ENCODE measurements at places on chromosomes 1 and 21.

- no peak for DNase-seq
Measured at GRCh38 chr1:109822749-109823542, 59.2 kb upstream of the EPS8L3 start.

DNA sequence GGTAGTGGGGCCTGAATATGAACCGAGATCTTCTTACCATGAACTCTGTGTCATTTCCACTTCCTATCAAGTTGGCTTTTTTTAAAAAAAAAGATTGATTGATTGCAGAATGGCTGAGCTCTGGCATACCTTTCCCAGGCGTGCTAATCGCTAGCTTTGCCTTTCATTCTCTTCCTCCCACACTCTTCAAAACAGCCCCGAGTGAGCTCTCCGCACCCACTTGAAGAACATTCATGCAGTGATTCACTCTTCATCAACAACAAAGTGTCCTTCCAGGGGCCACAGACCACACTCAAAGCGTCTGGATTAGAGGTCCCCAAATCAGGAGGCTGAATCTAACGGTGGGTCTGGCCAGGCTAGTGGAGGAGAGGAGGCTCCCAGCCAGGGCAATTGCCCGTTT is 96.3 kb upstream of the GALNT2 start:
- no peak for DNase-seq

- no peak for DNase-seq
Measured at GRCh38 chr1:45792744-45793143, 10.7 kb upstream of the MAST2 start.

GRCh38 chr1:247156787-247157232 is 15.0 kb downstream of the ZNF124 start:
- DNase-seq, result no peak

DNA sequence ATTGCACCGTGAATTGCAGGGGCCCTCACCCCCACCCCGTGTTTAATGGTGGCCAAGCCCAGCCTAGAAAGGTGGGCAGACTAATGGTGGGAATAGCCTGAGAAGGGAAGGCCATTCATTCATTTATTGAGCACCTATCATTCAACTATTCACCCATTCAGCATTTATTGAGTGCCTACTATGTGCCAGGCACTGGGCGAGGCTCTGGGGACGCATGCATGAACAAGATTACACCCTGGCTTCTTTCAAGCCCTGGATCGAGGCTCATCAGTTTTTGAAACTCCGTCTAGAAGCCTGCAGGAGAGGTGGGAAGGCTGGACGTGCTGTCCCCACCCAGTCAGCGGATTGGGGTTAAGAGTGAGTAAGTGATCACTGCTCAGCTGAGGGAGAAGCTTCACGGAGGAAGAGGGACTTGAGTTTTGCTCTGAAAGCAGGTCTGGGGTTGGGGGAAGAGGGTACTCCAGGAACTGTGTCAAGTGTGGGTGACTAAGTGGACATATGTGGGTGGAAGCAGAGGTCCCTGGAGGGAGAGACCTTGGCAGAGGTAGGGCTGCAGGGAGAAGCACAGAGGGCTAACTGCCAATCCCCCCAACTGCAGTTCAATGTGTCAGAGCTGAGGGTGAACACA is 35.6 kb downstream of the MEF2D start:
- peak; percentile 72 for DNase-seq

- no peak for DNase-seq
Measured at GRCh38 chr1:181390410-181391077, 92.8 kb upstream of the CACNA1E start.

DNA sequence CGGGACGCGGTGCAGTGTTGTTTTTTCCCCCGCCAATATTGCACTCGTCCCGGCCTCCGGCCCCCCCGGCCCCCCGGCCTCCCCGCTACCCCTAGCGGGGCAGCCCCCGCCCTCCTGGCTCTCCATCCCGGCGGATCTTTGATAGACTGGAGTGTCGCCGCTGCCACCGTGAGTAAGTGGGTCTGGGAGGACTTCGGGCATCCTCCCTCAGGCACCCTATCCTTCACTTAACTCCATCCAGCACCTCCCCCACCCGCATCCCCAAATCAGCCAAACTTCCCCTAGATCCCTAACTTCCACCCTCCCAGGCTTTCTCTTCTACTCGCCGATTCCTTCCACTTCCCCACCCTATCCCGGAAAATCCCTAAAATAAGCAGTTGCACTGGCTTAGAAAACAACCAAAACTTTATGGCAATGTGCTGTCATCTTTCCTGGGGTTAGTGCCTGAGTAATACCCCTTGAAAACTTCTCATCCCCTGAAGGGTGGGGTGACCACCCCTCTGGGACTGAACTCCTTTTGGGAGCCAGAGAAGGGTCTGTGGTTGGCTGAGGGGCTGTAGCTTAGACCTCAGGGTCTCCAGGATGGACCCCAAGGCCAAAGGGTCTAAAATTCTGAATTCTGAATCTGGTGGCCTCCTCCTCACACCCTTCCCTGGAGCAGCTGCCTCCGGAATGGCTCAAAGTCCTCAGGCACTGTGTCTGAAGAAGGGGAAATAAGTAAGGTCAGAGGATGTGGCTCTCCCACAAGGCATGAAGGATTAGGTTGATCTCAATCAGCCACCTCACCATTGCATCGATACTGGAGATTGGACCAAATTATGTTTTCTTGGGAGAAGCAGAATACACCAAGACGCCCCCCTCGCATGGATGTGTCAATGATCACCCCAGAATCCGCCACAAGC is 12.2 kb downstream of the THBS3 start:
- DNase-seq, result no peak

GRCh38 chr1:36248250-36248894 is 24.1 kb downstream of the THRAP3 start:
- DNase-seq, result peak; percentile 77

- no peak for DNase-seq
Measured at GRCh38 chr21:45187646-45188045, 100.0 kb downstream of the POFUT2 start.

DNA sequence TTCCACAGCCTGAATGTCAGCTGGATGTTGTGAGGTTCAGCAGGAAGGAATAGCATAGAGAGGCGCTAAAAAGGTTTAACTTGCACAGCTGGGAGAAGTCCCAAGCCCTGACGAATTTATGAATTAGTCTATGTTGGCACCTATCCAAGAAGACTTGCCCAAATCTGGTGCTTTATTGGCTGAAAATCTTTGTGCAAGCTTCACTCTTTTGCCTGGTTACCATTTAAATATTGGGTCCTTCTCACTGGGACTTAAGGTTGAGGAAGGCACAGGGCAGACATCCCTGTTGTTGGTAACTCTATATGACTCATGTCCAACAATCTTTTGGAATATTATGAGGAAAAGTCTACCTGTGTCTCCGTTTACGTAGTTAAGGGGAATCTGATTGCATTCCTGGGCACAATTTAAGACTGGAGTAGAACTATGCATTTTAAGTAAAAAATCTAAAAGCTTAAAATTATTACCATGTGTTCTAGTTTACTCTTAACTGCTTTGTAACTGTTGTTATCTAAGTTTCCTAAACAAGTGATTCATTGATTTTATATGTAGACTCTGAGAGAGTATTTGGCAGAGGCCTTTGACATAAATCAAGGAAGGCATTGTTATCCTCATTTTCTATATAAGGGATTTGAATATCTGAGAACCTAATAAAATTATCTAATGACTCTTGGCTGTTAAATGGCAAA is 181.7 kb upstream of the DPYD start:
- peak; percentile 27 for DNase-seq

DNA sequence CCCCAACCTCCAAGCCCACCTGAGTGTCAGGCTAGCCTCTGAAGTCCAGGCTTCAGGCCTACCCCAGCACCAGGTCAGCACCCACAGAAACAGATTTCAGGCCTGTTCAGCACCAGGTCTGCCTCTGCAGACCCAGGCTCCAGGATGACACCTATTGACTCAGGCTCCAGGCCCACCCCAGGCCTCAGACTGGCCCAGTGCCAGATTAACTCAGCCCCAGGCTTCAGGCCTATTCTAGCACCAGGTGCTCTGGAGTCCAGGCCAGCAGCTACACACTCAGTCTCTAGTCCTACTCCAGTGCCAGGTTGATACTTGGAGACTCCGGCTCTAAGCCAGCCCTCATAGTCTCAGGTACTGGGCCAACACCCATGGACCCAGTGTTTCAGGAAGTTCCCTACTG is 541.7 kb upstream of the PBX1 start:
- DNase-seq, result no peak

GRCh38 chr1:176033474-176033873 is 173.6 kb downstream of the COP1 start:
- DNase-seq, result no peak

GRCh38 chr21:33241846-33242245 is 12.1 kb downstream of the IFNAR2 start:
- no peak for DNase-seq

DNA sequence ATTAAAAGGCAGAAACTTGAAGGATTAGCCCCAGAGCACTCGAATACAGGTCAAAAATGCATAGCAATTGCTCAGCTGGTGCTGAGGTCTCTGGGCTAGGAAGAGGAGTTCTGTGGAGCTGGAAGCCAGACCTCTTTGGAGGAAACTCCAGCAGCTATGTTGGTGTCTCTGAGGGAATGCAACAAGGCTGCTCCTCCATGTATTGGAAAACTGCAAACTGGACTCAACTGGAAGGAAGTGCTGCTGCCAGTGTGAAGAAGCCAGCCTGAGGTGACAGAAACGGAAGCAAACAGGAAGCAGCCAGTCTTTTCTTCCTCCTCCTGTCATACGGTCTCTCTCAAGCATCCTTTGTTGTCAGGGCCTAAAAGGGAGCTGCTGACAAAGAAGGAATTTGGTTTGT is 233.4 kb upstream of the FGGY start:
- DNase-seq, result no peak

GRCh38 chr21:28309596-28309995 is 683.1 kb downstream of the LTN1 start:
- DNase-seq, result no peak

GRCh38 chr1:95286479-95286878 is 52.5 kb downstream of the RWDD3 start:
- DNase-seq, result no peak

GRCh38 chr1:67680486-67680885 is 4.5 kb upstream of the GADD45A start:
- DNase-seq, result no peak

DNA sequence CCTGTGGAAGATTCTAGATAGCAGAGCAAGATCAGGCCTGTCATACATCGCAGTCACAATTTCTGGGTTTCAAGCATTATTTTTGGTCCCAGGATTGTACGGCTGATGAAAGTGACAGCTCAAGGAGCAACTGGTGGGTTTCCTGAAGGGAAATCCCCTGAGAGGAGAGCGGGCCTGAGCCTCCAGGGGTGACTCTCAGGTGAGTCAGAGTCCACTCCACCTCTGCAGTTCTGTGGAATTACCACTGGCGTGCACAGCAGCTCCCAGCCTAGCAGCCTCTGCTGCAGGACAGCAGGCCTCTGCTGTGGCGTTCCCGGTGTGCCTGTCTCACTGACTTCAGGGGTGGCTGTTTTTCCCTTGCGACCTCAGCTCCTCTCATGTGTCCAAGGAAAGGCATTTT is 24.4 kb downstream of the SLC66A1 start:
- no peak for DNase-seq

- peak; percentile 82 for DNase-seq
Measured at GRCh38 chr1:58903514-58904298, 119.9 kb upstream of the JUN start.

GRCh38 chr1:203590603-203591002 is 36.0 kb upstream of the ATP2B4 start:
- no peak for DNase-seq

GRCh38 chr1:86914998-86915736 is 732 bp downstream of the HS2ST1 start:
- peak; percentile 20 for DNase-seq

DNA sequence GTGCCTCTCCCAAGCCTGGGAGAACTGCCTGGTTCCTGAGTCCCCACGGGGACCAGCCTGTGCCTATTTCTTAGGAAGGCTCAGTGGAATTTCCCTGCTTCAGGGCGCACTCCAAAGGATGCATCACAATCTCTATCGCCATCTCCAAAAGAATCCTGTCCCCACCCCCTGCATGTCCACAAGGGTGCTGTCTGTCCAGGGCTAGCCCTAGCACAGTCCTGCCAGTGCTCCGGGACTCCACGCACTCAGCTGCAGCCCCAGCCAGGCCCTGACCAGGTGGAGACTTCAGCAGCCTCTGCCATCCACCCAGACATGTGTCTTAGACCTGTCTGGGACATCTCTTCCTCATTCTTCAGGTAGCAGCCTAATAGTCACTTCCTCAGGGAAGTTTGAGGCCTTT is 199.7 kb downstream of the GRIK3 start:
- no peak for DNase-seq

- DNase-seq, result no peak
Measured at GRCh38 chr1:208084220-208084619, 160.0 kb downstream of the PLXNA2 start.

DNA sequence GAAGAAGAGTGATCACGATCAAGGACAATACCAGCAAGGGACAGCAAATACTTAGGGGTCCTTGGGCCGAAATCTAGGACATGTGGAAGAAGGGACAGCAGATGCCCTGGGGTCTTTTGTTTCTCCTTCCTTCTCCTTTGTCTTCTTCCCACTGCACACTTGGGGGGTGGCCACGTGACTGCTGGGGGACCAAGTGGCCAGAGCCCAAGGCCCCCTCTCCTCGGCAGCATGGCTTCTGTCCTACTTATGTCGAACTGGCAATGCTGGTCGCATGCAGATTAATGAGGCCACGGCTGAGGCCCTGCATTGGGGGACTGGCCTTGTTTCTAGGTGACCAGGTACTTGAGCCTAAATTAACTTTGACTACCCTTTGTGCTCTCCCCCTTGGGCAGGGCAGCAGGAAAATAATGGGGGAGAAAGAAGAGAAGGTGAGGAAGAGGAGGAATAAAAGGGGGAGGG is 83.0 kb downstream of the GRIK3 start:
- DNase-seq, result no peak
